NCI-H1436 (cell line): ENCODE measurements at places on chromosomes 1 and 21.

GRCh38 chr1:100628631-100629081, 90.7 kb downstream of the GPR88 start:
- DNase-seq: no peak

GRCh38 chr1:76949503-76949902, 82.2 kb downstream of the ST6GALNAC5 start:
- DNase-seq: no peak

GRCh38 chr1:51301152-51301843, 29.1 kb downstream of the TTC39A start:
- DNase-seq: no peak

DNA sequence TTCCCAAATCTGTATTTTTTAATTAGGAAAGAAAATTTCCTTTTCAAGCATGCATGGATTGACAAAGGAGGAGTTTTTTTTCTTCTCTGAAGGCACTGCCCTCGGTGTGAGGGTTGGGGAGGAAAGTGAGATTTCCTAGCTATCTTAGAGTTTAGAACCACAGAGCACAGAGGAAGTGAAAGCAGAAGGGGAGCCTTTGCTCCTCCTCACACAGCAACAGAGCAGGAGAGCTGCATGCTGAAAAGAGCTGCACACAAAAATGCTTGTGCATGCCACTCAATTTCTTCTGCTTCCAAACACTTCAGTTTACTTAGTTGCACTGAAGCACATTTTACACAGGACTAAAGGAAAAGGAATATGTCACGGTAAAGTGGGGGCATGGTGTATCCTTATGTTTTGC, 308.1 kb downstream of the GPATCH2 start:
- DNase-seq: no peak

DNA sequence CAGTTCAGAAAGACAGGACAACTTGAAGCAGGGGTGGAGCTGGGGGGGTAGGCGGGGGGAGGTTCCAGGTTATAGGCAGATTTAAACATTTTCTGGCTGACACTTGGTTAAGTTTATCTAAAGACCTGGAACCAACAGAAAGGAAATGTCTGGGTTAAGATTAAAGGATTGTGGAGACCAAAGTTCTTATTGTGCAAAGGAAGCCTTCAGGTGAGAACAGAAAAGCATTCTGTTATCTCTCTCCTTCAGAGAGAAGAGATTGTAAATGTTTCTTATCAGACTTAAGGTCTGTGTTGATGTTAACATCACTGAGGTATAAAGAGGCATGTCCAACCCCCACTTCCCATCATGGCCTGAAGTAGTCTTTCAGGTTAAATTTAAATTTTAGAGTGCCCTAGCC, 3.7 kb upstream of the ACADM start:
- no peak for DNase-seq

- DNase-seq: no peak
Observed at GRCh38 chr1:98211271-98211845, 290.5 kb upstream of the DPYD start.
